Nucleus accumbens (tissue), 56 donors: ENCODE measurements at places on chromosomes 5 and 9.

GRCh38 chr5:33688526-33688925, 203.3 kb downstream of the ADAMTS12 start:
- no peak for DNase-seq

DNA sequence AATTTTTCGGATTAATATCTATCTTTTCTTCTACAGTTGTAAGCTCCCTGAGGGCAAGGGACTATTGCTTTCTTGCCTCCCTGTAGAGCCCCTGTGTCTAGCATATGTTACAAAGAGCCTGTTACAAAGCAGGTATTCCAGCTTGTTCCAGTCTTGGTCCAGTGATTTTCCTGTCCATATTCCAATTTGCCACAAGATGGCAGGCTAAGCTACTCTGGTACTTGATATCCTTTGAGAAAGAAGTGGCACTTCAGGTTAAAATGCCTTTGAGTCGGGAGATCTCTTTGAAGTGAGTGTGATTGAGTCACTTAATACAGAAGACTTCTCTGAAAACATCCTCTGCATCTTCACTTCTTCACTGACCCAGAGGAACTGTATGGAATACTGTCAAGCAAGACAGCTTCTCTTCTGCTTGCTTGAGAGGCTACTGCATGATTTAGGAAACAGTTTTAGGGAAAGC, 24.5 kb downstream of the CAVIN4 start:
- DNase-seq, result no peak

DNA sequence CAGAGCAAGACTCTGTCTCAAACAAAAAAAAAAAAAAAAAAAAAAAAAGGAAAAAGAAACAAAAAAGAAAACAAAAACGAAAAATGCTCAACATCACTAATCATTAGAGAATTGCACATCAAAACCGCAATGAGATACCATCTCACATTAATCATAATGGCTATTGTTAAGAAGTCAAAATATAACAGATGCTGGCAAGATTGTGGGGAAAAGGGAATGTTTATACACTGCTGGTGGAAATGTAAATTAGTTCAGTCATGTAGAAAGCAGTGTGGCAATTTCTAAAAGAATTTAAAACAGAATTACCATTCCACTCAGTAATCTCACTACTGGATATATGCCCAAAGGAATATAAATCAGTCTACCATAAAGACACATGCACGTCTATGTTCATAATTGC, 50.4 kb upstream of the PRR16 start:
- DNase-seq, result no peak

- DNase-seq, result no peak
Measured at GRCh38 chr5:149667829-149668330, 62.2 kb upstream of the PPARGC1B start.

GRCh38 chr9:114555696-114556095, 31.9 kb upstream of the ATP6V1G1 start:
- DNase-seq, result no peak
